ENCODE measurements at places on chromosomes 4 and X. TPM values are rescaled to one million over a fixed set of nuclear protein-coding genes. Genes with fewer than 3 reads are reported as not detected.

The IRS4 gene
- 0.17 TPM for total RNA-seq

The DOK7 gene
- total RNA-seq: 0.17 TPM

The ADAMTS3 gene
- 0.68 TPM for total RNA-seq

The SPANXC gene
- total RNA-seq: not detected

The CTPS2 gene
- 20.8 TPM for total RNA-seq

The F9 gene
- not detected for total RNA-seq

The CT45A2 gene
- total RNA-seq: not detected

The FAM200B gene
- total RNA-seq: 33.0 TPM

The LANCL3 gene
- 0.51 TPM for total RNA-seq

The PRDM8 gene
- total RNA-seq: 1.2 TPM

The ATXN3L gene
- total RNA-seq: not detected

The ATP2B3 gene
- total RNA-seq: under 0.01 TPM

The POF1B gene
- 2.9 TPM for total RNA-seq

The PIR gene
- 165 TPM for total RNA-seq

The PPARGC1A gene
- total RNA-seq: 1.5 TPM

The YY2 gene
- 3.1 TPM for total RNA-seq

The MTMR8 gene
- 0.84 TPM for total RNA-seq

The SCRG1 gene
- total RNA-seq: under 0.01 TPM

The NSD2 gene
- total RNA-seq: 102 TPM

The DMRTC1B gene
- total RNA-seq: not detected

The SMIM10 gene
- total RNA-seq: 2.6 TPM

The DUX4 gene
- not detected for total RNA-seq

The MYL5 gene
- 7.3 TPM for total RNA-seq

The TMEM150C gene
- total RNA-seq: 6.0 TPM

The CT55 gene
- total RNA-seq: not detected

The IL2 gene
- total RNA-seq: not detected

The SSX4 gene
- total RNA-seq: not detected

The XK gene
- total RNA-seq: 0.05 TPM

The MAGEA8 gene
- not detected for total RNA-seq

The SGMS2 gene
- 66.9 TPM for total RNA-seq

The ZNF275 gene
- 5.3 TPM for total RNA-seq

The NLGN4X gene
- total RNA-seq: 0.34 TPM

The DRD5 gene
- total RNA-seq: not detected

All from dermis blood vessel endothelial cell (primary cell).